CD8-positive, alpha-beta memory T cell (primary cell): ENCODE measurements at places on chromosomes 12 and 14.
A peak's percentile ranks its signal among the peaks of the same experiment; 100 is the strongest.

- no peak for DNase-seq
Measured at GRCh38 chr12:34603382-34604035, 581.2 kb downstream of the ALG10 start.

DNA sequence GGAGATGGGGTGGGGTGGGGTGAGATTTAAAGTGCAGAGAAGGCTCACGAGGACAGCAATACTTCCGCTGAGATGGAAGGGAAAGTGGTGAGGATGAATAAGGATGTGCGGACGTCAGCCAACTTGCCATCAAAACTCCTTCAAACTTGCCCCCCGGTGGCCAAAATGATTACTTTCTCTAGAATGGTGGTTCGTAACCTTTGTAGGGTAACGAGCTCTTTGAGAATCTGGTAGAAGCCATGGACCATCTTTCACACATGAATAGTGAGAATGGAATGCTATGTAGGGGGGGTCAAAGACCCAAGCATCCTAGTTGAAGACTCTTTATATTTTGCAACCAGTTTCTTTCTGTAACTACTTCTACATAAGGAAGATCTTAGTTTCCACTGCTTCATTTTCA is 245.9 kb upstream of the DDHD1 start:
- DNase-seq = no peak

- DNase-seq = no peak
Measured at GRCh38 chr12:127570793-127571360, 696.1 kb upstream of the TMEM132C start.

GRCh38 chr12:68291396-68292036 is 38.1 kb upstream of the IL22 start:
- no peak for DNase-seq

DNA sequence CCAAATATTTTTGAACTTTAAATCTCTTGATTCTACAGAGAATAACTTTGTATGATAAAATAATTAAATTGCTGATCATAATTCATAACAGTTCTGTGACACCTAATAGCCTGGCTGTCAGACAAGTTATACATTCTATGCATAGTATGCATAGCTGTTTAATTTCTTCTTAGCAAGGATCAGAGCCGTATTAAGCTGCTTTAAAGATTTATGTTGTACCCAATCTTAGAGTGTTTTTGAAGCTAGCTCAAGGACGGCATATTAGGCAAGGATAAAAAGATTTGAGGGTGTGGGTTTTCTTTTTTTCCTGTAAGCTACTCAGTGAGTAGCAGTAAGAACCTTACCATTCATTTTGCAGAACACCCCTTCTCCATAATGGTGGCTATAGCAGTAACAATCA is 45.9 kb downstream of the SLC17A8 start:
- no peak for DNase-seq

DNA sequence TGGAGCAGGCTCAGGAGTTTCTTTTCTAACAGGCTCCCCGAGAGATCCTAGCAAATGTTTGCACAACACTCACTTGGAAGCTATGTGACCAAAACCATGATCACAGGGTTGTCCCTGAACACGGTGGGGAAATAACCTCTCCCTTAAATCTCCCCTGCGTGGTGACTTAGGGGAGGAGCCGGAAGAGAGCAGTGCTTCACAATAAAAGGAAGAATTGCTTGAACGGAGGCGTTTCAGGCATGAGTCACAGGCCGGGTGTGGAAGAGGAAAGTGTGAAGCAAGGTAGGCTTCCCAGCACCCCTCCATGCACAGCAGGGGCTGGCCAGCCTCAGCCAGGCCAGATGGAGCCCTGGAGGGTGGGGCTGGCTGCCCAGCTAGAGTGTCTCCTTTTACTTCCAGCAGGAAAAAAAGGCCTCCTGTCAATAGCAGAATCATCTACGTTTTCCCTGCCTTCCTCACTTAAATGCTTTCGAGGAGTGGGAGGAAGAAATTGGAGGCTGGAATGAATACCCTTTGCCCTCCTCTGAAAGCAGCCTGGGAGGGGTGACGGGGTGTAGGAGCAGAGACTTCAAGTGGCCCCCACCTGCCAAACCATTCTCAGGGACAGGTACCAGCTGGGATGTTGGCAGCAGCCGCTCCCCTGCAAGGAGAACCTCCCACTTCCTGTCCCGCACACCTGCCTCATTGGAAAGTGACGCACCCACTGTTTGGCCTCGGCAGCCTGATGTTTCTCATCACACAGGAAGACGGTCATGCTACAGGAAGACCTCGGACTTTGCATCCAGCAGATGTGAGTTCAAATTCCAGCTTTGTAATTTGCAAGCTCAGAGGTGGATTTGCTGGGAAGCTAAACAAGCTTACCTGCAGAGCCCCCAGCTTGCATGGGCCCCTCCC is 30.1 kb upstream of the PPP2R5C start:
- DNase-seq = peak; percentile 67

DNA sequence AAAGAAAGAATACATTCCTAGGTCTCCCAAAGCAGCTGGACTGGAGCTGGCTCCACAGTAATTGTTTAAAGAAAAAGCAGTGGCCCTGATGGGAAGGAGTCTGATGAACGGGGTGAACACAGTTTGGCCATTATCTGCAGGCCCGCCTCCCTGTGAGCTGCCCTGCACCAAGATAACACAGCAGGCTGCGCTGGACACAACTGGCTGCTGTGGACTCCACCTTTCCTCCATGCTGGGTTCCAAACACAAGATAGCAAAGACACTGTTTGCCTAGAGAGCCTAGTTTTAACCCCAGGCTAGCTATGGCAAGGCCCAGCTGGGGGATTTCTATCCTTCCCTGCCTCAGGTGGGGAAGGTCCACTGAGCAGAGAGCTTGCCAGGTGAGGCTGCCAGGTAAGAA is 34.6 kb downstream of the ZFP36L1 start:
- DNase-seq = no peak

DNA sequence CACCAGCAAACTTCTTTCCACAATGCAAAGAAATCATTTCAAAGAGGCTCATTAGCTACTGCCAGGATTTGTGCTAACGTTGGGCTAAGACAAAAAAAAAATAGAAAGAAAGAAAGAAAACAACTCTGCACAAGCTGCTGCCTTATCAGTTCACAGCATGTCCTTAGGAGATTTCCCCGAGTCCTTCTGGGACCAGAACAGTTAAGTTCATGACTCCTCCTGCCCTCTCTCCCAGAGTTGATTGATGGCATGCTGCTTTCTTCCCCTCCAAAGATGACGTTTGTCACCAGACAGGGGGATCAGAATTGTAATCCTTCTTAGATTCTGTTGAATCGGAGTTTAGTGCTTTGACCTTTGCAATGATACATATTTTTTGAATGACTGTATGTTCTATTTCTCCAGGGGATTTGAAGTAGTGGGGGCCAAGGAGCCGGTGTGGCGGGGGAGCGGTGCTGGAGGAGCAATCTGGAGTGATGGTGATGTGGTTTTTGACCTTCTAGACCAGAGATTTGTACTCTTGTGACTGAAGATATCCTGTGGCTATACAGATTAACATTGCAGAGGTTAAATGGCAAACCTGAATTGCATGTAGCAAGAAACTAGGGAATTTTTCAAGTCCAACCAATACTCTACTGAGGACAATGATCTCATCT is 409.2 kb upstream of the TMPO start:
- no peak for DNase-seq

DNA sequence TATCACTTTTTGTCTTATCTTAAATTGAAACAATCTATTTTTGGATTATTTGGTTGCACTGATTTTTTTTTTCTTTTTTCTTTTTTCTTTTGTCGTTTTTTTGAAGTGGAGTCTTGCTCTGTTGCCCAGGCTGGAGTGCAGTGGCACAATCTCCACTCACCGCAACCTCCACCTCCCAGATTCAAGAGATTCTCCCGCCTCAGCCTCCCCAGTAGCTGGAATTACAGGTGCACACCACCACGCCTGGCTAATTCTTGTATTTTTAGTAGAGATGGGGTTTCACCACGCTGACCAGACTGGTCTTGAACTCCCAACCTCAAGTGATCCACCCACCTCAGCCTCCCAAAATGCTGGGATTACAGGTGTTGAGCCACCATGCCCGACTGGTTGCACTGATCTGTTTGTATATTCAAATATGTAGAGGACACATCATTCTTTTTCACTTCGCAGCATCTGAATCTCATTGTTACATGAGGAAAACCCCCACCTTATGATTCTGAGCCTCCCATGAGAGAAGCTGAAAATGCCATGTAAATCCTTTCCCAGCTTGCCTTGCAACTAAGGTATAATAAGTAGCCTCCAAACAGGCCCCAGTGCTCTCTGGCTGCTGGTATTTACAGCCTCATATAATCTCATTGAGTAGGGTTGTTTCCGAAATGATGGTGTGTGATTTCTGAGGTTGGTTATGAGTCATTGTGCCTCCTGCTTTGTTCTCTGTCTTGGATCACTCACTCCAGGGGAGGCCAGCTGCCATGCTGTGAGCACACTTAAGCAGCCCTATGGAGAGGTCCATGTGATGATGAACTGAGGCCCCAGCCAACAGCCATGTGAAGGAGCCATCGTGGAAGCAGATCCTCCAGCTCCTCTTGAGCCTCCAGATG is 5.2 kb upstream of the HSP90B1 start:
- no peak for DNase-seq

- DNase-seq = no peak
Measured at GRCh38 chr12:46786774-46787173, 39.0 kb downstream of the SLC38A4 start.

- no peak for DNase-seq
Measured at GRCh38 chr14:53792909-53793308, 163.7 kb downstream of the BMP4 start.

DNA sequence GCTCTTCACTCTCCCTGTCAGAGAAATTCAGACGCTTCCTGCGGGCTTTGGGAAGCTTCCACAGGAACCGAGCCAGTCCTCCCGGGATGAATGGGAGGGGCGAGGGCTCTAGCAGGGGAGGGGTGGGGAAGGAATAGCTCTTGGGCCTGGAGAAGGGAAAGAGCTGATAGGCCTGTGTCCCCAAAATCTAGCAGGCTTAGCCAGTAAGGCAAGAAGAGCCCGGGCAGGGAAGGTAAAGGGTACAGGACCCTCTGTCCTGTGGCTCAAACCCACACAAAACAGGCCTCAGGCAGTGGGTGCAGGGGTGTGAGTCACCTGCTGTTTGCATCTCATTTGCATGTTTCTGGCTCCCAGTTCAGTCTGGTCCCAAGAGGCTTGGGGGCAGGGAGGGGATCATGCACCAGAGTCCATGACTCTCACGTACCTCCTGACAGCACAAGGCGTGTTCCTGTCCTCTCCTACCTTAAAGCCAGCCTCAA is 8.7 kb upstream of the SMUG1 start:
- DNase-seq = no peak

DNA sequence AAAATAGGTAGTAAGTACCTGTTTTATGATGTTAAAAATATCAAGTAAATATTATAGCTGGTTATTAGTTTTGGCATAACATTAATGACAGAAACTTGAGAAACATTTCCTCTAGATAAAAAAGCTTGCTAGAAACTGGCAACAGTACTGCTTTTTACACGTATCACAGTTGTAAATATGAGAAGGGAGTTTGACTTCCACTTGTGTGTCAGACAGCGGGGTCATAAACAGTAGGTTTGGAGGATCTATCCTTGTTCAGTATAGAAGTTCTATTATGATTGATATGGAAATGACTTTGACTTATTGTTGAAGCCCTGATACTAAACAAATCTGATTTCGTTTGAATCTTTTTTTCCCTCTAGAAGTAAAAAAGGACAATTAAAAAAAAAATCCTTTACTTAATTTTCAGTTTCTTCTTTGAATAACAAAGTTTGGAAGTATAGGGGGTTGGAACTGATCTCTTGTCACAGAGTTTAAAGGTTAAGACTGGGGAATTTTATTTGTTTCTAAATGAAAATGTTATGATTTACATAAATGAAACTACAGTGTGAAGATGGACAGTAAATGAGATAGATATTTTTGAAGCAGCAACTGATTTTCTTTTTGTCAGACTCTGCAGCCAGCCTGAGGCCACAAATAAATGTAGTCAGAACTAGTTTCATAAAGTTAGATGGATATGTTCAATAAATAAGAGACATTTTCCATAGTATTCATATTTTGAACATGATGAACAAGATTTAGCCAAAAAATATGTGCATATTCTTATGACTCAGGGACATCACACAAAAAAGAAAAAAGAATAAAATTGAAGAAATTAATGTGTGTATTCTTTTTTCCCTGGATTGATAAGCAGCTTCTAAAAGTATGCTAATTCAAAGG is 50.1 kb downstream of the WNK1 start:
- DNase-seq = no peak
